Cortex of kidney (tissue), 1 donor: ENCODE measurements at places on chromosomes 2 and 18.

- no peak for DNase-seq
Observed at GRCh38 chr18:76467371-76468190, 27.5 kb downstream of the ZNF516 start.

DNA sequence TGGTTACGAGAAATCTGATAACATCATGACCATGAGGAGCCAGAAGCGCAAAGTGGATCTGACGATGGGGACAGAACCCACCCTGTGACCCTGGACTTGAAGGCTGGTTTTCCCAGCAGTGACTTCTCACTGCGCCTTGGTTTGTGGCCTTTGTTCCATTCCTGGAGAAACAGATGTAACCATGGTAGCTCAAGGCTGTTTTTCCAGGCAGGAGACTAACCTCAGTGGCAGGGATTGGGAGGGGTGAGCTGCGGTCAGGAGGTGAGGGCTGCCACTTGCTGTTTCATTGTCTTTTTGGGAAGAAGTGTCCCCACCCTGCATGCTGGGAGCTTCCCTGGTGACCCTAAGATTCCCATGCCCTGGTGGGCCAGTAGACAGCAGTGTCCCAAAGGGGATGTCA, 116.4 kb upstream of the SMAD2 start:
- DNase-seq = no peak

DNA sequence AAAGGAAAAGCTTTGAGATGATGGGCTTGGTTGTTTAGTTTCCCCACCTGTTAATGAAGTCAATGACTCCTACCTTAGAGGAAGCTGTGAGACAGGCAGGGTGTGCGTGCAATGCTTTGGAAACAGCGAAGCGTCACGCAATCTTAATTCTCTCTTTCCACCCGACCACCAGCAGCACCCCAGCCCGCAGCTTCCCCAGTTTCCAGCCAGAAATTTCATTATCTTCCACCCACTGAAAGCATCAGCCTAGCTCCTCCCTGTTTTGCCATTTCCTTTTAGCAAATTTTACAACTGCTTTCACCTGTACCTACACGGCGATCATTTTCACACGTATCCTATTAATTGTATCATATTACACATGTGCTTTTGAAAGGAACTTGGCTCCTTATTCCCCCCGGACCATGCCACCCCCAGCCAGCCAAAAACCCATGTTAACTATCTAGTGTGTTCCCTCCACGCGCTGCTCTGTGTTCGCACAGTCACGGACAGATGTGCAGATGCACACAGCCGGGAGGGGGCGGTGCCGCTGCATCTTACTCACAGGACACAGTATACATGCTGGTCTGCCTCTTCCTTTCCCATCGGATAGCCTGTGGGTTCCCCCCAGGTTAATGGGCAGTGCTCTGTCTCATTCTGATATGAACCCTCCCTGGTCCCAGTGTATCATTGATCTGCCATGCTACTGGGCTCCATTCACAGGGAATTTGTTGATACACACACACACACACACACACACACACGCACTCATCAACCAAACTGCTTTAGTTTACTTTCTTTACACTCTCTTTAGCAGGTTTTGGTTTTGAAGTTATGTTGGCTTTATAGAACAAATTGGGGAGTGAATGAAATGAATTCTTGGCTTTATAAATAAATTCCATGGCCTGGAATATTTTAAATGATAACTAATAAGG, 22.4 kb downstream of the CYP27C1 start:
- no peak for DNase-seq

- no peak for DNase-seq
Observed at GRCh38 chr2:179954026-179954425, 53.1 kb downstream of the CWC22 start.

DNA sequence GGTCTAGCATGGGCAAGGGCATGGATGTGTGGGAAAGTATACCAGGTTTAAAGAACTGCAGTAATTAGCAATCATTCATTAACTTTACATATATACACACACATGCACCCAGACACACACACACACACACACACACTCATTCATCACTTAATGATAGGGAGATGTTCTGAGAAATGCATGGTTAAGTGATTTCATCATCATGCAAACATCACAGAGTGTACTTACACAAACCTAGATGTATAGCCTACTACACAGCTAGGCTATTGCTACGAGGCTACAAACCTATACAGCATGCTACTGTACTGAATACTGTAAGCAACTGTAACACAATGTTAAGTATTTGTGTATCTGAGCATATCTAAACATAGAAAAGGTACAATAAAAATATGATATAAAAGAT, 83.6 kb downstream of the COLEC12 start:
- DNase-seq = no peak

- DNase-seq = no peak
Observed at GRCh38 chr2:231720987-231721966, 13.0 kb downstream of the PTMA start.

DNA sequence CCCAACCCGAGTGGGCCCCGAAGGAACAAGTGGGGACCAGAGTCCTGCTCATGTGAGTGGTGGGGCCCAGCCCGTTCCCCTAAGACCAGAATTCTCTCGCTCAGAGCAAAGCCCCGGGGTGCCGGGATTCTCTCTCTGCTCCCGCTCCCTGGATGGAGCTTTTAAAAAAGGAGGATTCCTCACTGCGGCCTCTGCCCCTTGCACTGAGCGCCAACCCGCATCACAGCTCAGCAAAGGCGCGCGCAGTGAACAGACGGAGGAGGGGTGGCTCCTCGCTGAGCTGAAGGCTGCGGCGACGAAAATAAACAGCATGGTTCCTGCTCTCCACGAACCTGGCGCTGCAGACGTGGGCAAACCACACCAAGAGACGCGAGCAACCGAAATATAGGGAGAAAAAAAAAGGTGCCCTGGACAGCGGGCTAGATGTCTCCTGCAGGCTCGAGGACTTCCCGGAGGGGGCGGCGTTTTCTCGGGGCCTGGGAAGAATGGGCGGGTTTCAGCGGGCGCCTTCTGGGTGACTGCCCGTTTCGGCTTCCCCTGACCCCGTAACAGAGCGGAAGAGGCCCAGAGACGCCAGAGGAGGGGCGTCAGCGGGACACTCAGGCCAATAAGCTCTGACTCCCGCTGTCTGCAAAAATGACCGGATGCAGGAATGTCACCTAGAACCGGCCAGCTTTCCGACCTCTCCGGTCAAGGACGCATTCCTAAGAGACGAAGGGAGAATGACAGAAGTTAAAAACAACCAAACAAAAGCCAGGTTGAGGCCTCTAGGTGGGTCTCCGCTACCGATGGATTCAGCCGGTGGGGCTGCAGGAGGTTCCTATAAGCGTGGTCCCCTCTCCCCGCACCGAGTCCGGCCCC, 819 bp upstream of the KLF11 start:
- peak; percentile 50 for DNase-seq

DNA sequence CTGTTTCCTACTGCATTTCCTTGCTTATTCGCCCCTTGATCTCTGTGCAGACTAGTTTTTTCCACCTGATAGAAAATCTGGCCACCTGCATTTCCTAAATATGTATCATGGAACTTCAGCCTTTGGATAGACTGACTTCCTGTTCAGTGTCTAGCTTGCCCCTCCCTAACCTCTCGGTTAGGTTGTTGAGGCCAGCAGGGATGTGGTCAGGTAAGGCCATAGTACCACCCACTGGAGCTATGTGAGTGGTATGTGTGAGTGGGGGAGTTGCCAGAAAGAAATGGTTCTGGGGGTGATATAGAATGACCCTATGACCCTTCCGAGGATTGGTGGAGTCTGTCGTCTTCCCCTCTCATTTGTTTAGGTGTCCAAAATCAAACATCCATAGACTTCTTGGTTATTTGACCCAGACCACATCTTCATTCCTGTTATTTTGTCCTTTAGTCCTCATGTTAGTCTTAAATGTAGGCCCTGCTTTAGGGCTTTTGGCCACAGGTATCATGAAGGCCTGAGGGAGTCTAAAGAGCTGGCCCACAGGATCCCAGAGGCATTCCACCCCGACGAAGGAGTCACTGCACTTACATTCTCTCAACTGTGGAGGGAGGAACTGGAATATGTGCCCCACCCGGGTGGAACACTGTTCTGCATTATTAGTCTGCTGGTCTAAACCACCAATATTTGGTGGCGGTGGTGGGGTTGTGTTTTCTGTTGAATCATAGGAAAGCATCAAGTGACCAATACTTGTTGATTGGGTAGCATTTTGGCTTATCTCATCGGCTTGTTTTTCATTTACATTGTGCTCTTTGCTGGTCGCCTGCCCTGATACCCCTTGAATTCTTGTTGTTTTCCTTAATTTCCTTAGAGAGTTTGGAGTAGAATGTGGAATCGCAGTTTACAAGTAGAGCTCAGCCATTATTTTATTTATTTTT, 21.9 kb downstream of the CAB39 start:
- no peak for DNase-seq

GRCh38 chr2:172560721-172561120, 4.8 kb downstream of the PDK1 start:
- no peak for DNase-seq

DNA sequence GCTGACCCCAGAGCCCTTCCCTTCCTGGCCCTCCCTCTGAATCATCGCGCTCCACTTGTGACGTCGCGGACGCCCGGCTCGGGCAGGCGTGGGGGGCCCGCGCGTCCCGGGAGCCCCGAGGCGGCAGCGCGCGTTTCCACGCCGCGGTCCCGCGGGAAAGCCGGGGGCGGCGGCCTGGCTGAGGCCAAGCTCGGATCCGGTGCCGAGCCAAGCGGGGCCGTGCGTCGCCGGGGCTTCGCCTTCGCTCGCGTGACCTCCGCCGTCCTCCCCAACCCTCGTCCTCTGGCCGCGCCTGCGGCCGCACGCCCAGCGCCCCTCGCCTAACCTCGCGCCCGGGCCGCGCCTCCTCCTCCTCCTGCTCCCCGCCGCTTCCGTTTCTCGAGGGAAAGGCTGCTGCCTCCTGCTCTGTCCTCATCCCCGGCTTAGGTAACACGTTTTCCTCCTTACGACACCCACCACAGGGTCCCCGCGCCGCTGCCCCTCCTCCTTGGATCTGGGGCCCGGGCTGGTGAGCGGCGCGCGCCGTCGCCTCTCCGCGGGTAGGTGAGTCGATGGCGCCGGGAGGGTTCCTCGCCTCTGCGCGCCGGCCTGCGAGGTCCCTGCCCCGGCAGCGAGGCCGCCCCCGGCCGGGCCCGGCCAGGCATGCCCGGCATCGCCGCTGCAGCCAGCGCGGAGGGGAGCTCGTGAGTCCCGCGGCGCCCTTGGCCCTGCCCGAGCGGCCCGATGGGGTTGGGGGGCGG, at the start of gene INPP1:
Gene INPP1, plus strand, starts transcription at position 54 of the 740 bp plus-strand sequence. CDS start 16,514 bp downstream, outside the sequence.
- DNase-seq = no peak

DNA sequence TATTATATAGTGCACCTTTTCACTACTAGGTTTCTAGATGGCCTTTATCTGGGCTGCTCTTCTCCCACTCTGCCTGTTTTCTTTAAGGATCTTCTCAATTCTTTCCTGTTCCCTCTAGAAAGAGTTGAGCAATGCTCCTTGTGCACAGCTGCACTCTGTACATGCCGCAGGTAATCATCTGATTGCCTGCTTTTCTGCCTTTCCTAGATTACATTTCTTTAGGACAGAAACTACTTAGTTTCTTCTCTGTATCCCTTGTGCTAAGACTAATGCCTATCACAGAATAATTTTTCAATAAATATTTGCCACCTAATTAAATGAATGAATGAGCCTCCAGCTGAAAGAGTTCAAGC, 802.4 kb upstream of the ID2 start:
- no peak for DNase-seq

DNA sequence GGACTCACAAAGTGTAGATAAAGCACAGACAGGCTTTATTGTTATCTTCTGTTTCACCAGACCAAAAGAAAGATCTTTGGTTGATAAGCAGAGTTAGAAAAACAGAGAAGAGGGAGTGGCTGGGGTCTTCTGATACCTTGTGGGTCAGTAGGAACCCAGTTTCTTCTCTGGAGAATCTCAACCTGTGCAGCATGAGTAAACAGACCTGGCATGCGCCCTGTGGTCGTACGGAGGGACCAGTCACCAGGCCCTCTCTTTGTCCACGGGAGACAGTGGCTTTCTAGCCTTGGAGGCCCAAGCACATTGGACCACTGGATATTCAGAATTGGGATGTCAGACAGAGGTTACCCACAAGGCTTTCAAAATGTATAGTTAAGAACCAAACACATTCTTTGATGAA, 418.9 kb upstream of the FANCL start:
- no peak for DNase-seq

DNA sequence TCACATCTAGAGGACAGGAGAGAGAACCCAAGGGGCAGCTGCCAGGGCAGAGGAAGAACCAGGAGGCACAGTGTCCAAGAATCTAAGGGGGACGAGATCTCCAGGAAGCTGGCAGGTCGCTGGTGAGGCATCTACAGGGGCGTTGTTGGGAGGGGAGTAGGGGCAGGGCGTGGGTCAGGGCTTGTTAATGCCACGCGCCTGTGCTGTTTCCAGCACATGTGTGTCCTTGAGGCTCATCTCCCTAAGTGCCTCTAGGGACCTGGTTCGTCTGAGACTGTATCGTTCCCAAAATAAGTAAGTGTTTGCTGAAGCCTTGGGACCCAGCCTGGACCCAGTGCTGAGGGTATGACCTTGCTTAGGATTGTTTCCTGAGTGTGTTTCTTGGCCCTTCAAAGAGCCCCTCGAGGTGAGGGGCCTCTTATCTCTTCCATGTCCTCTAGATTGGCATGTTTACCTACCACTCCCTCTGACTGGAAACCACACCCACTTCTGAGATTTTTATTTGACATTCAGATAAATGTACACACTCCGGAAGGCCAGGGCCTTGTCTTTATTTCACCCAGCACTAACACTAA, 22.2 kb downstream of the HK2 start:
- DNase-seq = no peak

DNA sequence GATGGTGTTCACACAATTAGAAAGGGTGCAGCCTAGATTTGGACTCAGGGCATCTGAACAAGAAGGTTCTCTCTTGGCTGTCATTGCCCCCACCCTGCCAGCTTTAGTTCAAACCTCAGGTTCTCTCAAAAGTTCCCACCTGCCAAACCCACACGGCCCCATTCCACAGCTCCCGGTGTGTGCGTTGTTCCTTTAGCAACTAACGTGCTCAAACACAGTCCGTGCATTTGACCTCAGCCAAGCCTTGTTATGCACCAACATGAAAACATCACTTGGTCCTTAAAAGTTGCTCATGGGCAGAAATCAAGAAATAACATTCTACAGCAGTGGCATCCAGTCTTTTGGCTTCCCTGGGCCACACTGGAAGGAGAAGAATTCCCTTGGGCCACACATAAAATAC, 32.0 kb downstream of the LOXHD1 start:
- no peak for DNase-seq

- DNase-seq = no peak
Observed at GRCh38 chr2:113116100-113116958, 11.1 kb upstream of the IL1RN start.

DNA sequence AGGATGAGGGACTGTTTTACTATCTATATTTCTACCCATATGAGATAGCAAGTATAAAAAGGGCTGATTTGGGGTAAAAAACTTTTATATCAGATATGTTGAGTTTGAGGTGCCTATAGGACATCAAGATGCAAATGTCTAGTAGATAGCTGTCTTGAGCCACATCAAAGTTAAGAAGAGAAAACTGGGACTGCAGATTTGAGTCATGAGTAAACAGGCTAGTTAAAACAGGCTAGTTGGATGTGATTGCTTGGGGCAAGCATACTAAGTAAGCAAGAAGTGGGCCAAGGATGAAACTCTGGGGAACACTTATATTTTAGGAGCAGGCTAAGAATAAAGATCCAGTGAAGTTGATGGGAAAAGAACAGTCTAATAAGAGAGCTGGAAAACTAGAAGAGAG, 2.8 kb upstream of the SCRN3 start:
- no peak for DNase-seq
